ENCODE measurements at places on chromosomes 16 and 17.

- DNase-seq, result peak; percentile 94
Observed at GRCh38 chr17:50177983-50178834, 12.4 kb downstream of the SGCA start.

- no peak for DNase-seq
Observed at GRCh38 chr17:52105591-52105990, 52.9 kb downstream of the CA10 start.

DNA sequence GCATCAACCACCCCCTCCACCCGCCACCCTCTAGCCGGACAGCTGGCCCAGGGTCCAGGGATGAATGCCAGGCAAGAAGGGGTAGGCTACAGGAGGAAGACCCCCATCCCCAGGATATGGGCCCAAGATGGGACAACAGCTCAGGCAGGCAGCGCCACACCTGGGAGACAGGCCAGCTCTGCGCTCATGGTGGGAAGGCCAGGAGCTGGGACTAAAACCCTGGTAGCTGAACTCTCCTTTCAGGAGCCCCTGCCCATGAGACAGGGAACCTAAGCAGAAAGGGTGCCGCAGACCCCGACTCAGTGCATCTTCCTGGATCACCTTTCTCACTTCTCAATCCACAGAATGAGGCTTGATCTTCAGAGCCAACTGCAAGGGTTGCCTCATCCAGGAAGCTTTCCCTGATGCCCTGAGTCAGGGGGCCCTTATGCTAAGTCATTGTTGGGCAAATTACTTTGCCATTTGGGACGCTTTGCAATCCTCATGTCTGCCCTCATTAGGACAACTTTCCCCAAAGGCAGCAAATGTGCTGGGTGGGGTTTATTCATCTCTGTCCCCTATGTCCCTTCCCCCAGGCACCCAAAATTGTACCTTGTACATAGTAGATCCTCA, 9.0 kb downstream of the ZDHHC1 start:
- DNase-seq, result no peak

DNA sequence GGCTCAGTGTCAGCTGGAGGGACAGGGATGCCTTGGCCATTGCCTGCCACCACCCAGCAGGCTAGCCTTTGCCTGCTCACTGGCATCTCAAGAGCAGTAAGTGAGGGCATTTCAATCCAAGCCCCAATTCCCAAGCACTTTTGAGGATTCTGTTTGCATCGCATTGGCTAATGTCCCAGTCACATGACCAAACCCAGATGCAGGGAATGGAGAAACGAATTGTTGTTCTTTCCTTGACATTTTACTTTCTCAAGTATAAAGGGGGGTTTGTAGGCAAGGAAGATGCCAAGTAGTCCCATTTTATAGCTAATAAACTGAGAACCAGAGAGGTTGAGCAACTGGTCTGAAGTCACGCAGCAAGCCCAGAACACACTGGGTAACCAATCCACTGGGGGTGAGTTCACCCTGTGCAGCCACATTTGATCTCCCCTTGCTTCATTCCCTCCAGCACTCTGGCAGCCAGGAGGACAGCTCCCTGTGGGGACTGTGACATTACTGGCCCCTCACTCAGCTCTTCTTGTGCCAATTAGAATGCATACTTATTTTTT, 193.8 kb upstream of the CACNG3 start:
- no peak for DNase-seq

Data from Calu3 (cell line).